ENCODE measurements at places on chromosomes 11 and 22.
A peak's percentile ranks its signal among the peaks of the same experiment; 100 is the strongest.

- DNase-seq: no peak
Measured at GRCh38 chr11:131824771-131825170, 454.4 kb downstream of the NTM start.

DNA sequence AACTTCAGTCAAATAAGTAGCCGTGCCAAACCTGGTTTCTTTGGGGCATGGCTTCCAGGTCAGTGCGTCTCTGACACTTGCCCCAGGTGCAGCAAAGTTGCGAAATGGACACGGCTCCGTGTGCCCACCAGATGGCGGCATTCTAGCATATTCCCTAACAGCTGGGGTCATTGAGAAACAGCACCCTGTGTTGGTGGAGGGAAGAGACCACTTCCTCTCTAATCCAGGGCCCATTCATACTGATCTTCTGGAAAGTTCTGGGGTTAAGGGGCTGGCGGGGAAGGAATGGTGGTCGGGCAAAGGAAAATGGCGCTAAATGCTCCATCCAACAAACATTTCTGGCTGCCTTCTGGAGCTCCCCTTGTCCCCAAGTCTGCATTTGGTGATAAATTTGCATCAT is 141.2 kb upstream of the TIMP3 start:
- DNase-seq: peak; percentile 83

- DNase-seq: peak; percentile 56
Measured at GRCh38 chr11:35237860-35238715, 99.1 kb downstream of the CD44 start.

- DNase-seq: no peak
Measured at GRCh38 chr11:83044958-83045712, 26.6 kb downstream of the RAB30 start.

GRCh38 chr11:74895340-74896116 is 53.4 kb downstream of the XRRA1 start:
- DNase-seq: no peak

DNA sequence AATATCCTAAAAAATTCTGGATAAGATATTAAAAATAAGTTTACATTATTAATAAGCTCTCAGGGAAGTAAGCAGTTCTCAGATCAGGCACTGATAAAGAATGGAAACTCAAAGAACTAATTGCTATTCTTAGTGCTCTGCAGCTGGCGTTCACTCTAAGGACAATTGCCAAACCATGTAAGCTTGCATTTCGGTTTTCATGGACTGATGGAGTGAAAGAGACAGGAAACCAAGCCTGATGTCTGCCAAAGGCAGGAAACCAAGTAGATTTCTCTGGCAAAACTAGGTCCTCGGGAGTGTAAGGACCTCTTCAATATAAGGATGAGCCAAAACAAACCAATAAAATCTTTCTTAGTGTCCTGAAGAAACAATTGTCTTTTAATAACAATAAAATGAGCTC is 355.2 kb downstream of the RAB38 start:
- DNase-seq: no peak

DNA sequence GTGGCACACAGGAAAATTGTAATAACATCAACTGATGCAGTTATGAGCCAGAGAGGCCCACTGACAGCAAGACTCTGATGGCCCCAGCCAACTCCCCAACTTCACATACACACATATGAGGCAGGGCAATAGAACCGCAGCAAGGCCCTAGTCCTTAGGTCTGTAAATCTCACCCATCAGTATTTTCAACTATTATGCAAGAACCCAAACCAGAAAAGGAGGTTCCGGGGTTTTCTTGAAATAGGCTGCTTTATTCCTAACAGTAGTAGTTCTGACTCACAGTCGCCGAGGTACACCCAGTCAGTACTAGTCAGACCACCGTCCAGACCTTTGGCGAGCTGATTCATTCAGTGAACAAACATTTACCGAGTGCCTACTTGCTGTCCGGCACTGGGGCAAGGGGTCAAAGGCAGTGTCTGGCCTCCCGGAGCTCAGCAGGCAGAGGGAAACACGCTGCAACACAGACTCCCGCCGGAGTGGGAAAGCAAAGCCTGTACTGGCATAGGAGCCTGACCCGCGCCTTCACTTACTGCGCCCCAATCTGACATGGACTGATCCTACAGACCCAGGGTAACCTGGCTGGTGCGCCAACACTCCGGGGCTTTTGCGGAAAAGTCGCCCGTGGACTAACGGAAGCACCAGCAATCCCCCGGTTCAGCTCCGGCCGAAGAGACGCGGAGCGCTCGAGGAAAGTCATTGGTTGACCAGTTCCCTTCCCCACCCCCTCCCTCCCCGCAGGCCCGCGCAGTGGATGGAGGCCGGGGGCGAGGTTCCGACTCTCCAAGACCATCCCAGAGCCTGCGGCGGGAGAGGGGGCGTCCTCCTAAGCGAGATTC is 1.3 kb downstream of the PLEKHA7 start:
- DNase-seq: no peak

GRCh38 chr11:63609971-63610580 is 4.2 kb downstream of the PLAAT3 start:
- DNase-seq: no peak

DNA sequence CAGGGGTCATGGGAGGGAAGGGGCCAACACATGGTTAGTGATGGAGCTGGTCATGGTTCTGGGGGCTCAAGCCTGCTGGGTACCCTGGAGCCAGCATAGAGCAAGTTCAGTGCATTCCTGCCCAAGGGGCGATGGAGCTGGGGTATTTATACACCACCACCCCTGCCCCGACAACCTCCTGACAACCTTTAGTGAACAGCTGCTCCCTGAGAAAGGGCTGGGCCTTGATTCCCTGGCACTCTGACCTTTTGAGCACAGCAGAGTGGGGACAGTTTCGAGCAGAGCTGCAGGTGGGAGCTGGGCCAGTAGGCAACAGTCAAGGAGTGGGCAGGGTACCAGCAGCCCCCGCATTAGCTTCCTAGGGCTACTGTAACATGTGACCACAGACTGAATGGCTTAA is 6.0 kb downstream of the PARVG start:
- no peak for DNase-seq

- no peak for DNase-seq
Measured at GRCh38 chr22:49734882-49735281, 92.8 kb downstream of the BRD1 start.

- DNase-seq: no peak
Measured at GRCh38 chr22:46004105-46004866, 27.3 kb upstream of the WNT7B start.

GRCh38 chr11:122343210-122343609 is 227.2 kb upstream of the BLID start:
- DNase-seq: no peak

DNA sequence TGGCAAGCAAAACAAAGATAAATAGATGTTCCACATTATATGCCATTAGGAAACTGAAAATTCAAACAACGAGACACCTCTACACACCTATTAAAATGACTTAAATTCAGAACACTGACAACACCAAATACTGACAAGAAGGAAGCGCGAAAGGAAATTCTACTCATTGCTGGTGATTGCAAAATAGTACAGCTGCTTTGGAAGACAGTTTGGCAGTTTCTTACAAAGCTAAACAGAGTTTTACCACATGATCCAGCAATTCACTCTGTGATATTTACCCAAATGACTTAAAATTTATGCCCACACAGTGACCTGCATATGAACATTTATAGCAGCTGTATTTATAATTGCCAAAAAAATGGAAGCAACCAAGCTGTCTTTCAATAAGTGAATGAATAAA is 232.6 kb downstream of the CASP12 start:
- no peak for DNase-seq

- no peak for DNase-seq
Measured at GRCh38 chr11:3665336-3666022, 5.7 kb downstream of the CHRNA10 start.

GRCh38 chr11:24747275-24748251 is 250.7 kb downstream of the LUZP2 start:
- DNase-seq: no peak

GRCh38 chr22:50531546-50531961 is 1.7 kb upstream of the TYMP start:
- no peak for DNase-seq

DNA sequence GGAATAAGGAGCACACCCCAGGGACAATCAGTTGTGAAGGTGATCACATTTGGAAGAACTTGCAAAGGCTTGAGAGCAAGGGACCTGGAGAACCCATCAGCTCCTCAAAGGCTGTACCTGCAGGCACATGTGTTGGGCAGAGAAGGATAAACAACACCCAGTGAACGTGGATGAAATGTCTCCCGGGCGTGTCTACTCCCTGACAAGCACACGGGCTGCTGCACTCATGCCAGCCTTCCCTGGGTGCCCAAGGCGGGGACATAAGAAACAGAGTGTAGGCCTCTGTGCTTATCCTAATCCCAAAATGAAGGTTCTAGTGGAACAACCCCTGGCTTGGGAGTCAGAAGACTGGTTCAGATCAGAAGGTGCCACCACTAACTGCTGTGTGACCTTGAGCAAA is 46.7 kb downstream of the DSCAML1 start:
- no peak for DNase-seq

DNA sequence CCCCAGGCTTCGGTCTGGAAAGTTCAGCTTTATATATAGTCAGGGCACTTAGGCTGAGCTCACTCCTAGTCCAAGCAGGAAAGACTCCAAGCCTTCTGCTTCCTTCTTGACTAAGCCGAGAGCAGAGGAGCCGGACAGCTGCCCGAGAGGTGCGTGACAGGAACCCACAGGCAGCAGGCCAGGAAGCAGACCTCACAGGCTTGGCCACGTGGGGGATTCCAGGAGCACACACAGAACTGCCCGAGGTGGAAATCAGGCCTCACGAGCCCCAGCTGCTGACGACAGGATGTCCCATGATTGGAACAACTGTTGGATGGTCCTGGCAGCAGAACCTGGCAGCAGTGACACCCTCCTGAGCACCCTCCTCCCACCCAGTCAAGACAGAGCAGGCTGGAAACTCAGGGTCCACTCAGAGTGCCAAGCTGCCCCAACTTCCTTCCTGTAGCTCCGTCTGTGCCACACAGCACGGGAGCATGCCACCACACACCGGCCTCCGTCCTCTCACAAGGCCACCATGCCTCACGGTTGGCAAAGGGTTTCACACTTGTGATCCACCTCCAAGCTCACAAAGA is 5.4 kb downstream of the PLA2G6 start:
- DNase-seq: no peak

DNA sequence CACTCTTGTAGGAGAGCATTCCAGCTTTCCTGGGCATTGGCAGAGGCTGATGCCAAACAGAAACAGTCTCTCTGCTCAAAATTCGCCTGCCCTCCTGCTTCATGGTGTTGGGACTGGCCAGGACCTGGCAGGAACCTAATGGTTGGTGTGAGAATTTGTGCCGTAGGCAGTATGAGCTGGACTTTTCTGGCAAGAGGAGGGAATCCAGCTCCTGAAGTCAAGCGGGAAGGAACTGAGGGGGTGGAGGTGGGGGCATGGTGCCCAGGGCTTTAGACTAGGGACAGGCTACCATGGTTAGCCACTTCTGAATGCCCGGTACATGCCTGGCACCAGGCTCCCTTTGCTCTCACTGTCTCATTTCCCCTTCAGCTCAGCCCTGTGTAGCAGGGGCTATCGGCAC is 6.9 kb upstream of the TOMM22 start:
- no peak for DNase-seq

DNA sequence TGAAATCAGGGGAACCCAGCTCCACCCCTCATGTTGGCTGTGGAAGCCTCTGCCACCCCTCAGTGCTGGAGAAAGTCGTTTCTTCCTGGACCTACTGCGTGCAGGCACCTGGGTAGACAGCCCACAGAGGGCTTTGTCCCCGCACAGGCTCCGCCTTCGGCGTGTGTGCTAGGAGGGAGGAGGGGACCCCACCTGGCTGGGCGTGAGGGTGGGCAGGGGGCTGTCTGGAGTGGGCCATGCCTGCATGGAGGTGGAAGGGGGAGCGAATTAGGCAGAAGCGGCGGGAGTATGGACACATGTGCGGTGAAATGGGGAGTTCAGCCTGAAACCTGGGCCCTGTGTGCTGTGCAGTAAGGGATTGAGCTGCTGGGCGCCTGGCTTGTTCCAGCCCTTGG is 49.3 kb downstream of the FBLN1 start:
- DNase-seq: no peak

DNA sequence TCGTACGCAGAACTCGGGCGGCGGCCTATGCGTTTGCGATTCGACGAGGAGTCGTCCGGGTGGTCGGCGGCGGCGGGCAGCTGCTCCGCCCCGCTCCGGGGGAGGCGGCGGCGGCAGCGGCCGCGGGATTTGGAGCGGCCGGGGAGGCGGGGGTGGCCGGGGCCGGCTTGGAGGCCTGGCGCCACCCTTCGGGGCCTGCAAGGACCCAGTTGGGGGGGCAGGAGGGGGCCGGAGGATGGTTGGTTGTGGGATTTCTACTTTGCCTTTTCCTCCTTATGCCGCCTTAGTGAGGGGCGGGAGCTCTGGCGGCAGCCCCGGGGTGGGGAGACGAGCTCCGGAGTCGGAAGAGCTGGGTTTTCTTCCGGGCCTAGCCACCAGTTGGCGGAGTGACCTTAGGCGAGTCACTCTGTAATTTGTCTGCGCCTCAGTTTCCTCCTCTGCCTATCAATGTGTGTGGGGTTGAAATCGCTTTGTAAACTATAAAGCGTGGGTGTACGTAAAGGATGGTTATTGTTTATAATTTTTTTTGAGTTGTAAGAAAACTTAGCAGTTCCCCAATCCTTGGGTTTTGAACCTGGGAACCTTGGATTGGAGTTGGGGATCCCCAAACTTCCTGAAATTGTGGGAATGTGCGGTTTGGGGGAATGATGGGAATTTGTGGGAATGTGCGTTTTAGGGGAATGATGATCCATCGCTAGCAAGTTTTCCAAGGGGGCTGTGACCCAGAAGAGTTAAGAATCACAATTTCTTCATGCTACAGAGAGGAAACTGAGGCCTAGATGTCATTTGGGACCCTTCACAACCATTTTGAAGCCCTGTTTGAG is 679 bp downstream of the TUG1 start:
- DNase-seq: peak; percentile 54

DNA sequence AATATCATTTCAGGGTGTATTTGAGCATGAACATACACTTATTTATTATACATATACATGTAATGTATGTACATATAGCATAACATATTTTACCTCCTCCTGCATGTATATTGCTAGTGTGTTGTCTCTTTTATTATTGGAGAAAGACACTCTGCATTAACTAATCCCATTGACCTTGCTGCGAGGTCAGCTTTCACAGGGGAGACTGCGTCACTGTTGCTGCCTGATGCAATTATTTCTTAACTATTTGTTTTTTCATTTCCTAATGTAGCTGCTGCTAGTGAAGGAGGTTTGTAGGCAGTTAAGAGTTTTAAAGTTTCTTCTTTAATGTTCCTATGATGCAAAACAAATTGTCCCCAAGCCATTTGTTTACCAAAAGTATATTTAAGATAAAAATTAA is 185.4 kb upstream of the CNTN5 start:
- DNase-seq: no peak

GRCh38 chr11:60343094-60343704 is 16.1 kb downstream of the MS4A6E start:
- peak; percentile 16 for DNase-seq

- DNase-seq: no peak
Measured at GRCh38 chr11:70931430-70931829, 320.9 kb downstream of the SHANK2 start.

DNA sequence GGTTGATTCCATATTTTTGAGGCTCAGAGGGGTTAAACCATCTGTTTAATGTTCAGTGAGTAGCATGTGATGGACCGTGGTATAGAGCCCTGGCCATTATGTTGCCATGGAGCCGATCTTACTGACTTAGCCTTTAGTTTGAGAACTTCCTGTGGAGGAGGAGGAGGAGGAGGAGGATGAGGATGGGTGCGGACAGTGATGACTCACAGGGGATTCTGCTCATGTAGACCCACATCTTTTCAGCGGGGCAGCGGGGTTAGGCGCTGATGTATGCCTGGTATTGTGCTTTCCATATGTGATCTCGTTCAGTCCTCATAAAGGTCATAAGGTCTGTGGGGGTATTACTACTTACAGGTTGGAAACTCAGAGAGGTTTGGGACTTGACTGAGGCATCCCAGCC is 13.9 kb downstream of the STX3 start:
- DNase-seq: no peak

Data from HEK293T (cell line).